ENCODE measurements at places on chromosomes 16 and 17.

- DNase-seq = no peak
These were observed 11.8 kb upstream of the ZNF23 start for GRCh38 chr16:71473891-71474290.

- no peak for DNase-seq
These were observed 16.4 kb downstream of the ATP6V0D1 start for GRCh38 chr16:67464565-67464964.

- DNase-seq = no peak
These were observed 183.5 kb downstream of the XYLT1 start for GRCh38 chr16:17287166-17287800.

DNA sequence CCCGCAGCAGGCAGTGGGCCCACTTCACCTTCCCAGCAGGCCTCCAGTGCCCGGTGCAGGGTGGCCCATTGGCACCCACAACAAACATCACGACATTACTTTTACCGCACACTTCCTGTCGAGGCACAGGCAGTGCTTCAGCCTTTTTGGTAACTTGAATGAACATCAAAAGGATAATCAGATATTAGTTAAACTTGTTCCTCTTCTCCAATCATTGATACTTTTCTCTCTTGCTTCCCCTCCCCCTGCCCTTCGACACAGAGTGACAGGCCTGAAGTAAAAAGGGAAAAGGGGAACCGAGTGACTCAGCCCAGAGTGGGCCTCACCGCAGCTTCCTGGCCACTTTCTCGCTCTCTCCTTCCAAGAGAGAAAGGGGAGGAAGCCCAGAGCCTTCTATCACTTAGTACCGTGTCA is 507.0 kb downstream of the MAF start:
- DNase-seq = peak; percentile 60

DNA sequence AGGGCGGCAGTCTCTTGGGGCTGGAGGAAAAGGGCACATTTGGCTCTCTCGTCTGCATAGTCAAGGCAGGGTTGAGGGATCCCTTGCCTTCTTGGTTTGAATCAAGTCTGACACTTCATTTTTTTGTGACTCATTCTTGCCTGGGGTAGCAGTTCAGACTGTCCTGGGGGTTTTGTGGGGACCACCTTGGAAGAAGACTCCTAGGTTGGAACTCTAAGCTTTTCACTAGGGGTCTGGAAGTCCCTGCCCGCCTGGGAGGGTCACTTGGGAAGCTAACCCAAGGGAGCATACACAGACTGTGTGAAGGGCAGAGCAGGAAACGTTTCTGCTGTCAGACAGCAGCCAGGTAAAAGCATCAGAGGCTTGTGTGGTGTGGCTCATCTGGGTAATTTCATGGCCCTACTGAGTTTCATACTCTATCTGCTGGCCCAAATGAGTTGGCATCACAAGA is 11.3 kb downstream of the YPEL2 start:
- DNase-seq = peak; percentile 48

GRCh38 chr17:16342979-16343378 is 10.3 kb downstream of the CENPV start:
- DNase-seq = no peak

DNA sequence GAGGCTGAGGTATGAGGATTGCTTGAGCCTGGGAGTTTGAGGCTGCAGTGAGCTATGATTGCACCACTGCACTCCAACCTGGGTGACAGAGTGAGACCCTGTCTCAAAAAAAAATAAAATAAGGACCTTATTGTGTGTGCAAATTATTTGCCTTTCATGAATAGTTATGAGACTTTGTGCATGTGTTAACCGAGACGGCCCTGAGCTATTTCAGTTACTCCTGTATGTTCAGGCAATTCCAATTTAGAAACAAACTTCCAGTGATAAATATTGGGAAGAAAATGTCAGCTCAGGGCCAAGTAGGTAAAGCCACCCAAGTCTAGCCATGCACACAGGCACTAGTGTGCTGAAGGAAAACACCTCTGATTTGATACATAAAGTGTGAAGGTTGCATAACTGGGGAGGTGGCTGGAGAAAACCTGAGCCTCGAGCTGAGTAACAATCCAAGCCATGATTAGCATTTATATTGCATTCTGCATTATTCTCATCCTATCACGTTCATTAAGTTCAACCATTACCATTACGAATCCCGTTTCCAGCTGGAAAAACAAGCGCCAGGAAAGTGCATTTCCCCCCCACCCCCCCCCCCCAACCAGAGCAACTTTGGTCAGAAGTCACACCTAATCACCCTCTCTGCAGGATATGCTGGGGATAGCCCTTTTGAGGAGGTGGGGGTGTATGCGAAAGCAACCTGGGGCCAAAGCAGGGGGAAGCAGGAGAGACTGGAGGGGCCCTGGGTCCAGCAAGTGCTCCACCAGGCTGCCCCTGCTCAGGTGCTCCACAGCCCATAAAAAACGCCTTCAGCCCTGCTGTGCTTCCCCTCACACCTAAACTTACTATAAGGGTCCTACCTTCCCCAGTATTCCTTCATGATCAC is 18.6 kb upstream of the ENDOV start:
- no peak for DNase-seq

GRCh38 chr16:85377388-85378144 is 235.6 kb upstream of the GSE1 start:
- no peak for DNase-seq

DNA sequence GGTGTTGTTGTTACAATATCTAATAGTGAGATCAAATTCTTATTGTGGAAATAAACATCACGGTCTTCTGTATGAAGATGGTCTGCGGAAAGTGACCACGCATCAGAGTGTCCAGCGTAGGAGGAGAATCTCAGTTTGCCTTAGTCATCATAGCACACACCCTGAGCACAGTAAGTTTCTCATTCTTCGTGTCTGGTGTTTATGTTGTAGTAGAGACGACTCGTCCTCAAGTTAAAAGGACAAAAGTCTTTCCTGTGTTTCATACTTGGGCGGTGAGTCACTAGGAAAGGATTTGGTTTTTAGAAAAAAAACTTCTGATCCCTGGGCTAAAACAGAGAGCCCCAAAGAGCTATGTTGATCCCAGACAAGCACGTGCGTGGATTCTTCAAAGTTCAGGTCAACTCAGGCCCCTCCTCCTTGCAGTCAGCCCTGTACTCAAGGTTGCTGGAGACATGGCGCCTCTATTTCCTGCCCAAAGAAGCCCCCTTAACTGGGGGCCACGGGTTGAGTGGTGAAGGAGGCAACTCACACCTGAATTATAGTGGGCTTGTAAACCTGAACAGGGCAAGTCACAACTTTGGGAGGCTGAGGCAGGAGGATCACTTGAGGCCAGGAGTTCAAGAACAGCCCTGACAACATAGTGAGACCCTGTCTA is 170.4 kb downstream of the ZFHX3 start:
- DNase-seq = no peak

- no peak for DNase-seq
These were observed 20.0 kb downstream of the UNC45B start for GRCh38 chr17:35167666-35168065.

DNA sequence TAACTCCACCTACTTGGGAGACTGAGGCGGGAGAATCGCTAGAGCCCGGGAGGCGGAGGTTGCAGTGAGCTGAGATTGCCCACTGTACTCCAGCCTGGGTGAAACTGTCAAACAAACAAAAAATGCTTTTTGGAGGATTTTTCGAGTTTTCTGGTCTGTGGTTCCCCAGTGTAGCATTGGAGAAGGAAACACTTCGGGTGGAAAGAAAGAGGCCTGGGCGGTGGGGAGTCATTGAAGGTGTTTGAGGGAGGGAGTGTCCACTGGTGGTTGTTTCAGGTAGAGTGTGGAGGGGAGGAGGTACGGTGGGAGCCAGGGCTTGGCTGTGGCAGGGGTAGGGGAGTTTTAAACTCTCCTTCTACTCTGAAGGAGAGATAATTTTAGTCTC is 1.2 kb downstream of the RNF213 start:
- no peak for DNase-seq

- no peak for DNase-seq
These were observed 36.0 kb upstream of the EMP2 start for GRCh38 chr16:10616419-10616755.

- DNase-seq = peak; percentile 71
These were observed 26.8 kb downstream of the MPP2 start for GRCh38 chr17:43880420-43880991.

DNA sequence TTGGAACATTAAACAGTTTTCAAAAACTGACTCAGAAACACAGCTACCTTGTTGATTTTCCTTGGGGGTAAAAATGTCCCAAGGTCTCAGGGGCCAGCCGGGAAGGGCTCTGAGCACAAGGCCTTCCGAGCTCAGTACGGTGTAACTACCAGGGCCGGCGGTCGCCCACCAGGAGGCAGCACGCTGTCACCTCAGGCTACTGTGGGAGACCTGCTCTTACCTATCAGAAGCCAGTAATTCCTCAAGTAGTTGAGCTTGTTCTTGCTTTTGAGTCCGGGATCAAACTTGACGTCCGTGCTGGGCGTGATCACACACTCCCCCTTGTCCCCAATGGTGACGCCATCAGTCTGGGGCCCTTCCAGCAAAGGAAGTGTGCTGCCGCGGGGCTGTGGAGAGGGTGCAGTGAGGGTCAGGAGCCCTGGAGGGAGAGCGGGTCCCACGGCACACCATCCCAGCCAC is 43.4 kb upstream of the ICAM2 start:
- peak; percentile 68 for DNase-seq

DNA sequence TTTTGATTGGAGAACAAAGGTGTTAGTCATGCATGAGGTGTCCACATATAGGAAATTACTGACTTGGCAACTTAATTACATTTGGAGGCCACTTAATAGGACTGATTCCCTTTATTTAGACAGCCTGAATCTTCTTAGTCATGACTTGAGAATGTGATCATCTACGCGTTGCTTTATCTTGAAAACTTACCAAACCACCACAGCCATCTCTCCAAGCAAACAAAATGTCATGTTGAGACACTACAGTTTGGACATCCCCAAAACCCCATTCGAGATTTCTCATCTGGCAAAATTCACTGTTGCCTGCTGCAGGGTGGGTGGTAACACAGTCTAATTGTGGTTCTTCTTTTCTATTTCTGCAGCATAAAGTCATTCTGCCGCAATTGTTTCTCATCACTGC is 176.5 kb upstream of the CDH5 start:
- DNase-seq = no peak

GRCh38 chr17:71085238-71086033 is 916.1 kb downstream of the KCNJ2 start:
- no peak for DNase-seq

GRCh38 chr17:9173386-9173983 is 152.2 kb downstream of the NTN1 start:
- DNase-seq = no peak

- peak; percentile 62 for DNase-seq
These were observed 28.3 kb downstream of the TTC19 start for GRCh38 chr17:16027708-16028584.

- DNase-seq = no peak
These were observed 57.2 kb upstream of the ENPP7 start for GRCh38 chr17:79673517-79673916.

GRCh38 chr16:71359431-71359830 is 908 bp downstream of the CALB2 start:
- DNase-seq = no peak

DNA sequence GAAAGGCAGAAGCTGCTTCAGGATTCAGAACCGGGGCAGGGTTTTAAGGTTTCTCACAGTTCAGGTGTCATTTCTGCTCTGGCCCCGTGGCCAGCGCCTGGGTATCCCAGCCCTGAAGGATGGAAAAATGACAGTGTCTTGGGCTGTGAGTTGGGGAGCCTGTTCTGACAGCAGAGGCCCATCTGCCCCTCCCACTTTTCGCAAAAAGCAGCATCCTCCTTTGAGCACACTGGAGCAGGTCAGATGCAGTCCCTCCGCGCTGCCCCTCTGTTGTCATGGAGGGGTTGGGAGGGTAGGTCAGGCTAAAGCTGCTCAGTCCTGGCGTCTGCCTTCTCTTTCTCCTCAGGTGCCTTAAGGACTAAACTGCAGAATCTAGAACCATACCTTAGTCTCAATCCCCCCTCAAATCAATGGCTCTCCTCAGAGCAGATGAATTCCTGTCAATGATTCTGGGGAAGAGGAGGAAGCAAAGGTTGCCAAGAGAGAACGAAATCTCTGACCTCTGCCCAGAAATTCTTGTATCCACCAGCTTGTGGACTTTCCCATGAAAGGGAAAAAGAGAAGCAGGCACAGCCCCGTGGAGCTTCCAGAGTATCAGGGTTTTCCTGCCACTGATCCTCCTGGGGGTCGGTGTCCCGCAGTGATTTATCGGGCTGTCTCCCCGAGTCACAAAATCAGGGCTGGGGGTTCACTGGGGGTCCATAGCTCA is 7.3 kb downstream of the NEUROD2 start:
- no peak for DNase-seq

DNA sequence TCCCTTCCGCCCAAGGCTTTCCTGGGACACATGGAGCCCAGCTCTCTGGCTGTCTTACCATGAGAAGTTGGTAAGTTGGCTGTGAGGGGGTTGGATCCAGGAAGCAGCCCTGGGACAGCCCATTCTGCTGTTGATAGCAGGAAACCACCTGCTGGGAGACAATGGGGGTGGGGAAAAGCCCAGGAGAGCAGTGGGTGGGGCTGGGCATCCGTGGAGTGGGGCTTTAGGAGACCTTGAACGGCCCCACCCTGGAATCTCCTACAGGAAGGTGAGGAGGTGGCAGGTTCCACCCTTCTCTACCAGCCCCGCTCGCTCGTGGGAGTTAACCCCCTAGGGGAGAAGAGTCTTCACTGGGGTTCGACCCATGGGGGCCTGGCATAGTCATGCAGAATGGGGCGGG is 5.8 kb downstream of the TMEM92 start:
- no peak for DNase-seq

- no peak for DNase-seq
These were observed 6.1 kb downstream of the PRSS36 start for GRCh38 chr16:31143694-31144148.

DNA sequence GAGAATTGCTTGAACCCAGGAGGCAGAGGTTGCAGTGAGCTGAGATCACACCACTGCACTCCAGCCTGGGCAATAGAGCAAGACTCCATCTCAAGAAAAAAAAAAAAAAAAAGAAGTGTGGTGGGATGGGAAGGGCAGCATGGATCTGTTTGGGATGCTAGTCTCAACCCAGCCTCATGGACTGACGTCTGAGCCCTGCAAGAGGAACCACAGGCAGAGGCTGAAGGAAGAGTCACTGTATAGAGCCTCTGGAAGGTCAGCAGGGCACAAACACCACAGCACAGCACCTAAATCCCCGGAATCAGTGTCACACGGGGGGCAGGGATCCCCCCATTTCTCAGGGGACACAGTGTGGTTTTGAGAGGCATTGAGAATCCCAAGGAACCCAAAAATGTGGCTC is 10.9 kb upstream of the CXCL16 start:
- DNase-seq = no peak

DNA sequence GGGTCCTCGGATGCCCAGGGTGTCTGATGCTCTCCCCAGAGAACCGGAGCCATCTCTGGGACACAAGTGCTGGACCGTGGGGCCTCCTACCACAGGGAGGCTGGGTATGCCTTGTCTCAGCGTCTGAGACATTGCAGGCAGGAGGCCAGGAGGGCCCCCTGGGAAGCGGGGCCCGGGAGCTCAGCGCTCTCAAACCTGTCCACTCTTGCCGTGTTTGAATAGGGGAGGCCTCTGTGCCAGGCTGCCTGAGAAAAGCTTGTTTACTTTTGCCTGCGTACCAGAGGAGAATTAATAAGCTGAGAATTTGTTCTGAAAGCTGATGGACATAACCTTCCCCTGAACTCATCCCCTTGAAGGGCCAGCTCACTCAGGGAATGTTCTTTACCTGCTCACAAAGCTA is 163.8 kb downstream of the NTN1 start:
- DNase-seq = no peak

All from stimulated activated CD8-positive, alpha-beta memory T cell treated with anti-CD3 and anti-CD28 coated beads, Interleukin-4, amount 100 ng/mL, for 48 hours (primary cell).